Stimulated activated naive CD8-positive, alpha-beta T cell treated with anti-CD3 and anti-CD28 coated beads, Interleukin-15, Interleukin-2, amounts not matched to agents 100 U/mL and 50 U/mL, for 24 hours (primary cell): ENCODE measurements at places on chromosomes 4 and X.

DNA sequence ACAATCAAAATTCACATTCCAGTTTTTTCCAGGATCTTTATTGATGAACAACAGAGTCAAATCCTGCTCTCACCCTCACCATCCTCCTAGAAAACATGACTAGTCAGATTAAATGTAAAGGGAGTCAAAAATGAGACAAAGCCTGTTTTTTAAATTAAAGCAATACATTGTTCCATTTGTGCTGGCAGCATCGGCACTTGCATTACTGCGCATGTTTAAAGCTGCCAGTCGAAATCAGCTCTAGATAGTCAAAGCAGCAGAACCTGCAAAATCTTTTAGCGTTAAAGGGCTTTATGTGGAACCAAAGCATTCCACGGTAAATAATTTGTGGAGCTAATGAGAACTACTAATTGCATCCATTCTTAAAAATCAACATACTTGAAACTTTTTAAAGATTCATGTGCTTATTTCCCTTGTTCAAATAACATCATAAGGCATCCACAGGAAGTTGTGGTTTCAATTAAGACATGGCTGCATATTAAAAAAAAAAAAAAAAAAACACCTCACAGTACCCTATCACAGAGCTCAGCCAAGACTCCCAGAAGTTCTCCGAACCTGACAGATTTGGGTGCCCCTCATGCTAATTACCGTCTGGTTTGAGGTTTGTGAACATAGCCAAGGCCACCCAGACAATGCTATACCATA, 82.2 kb downstream of the SH3KBP1 start:
- DNase-seq, result no peak

DNA sequence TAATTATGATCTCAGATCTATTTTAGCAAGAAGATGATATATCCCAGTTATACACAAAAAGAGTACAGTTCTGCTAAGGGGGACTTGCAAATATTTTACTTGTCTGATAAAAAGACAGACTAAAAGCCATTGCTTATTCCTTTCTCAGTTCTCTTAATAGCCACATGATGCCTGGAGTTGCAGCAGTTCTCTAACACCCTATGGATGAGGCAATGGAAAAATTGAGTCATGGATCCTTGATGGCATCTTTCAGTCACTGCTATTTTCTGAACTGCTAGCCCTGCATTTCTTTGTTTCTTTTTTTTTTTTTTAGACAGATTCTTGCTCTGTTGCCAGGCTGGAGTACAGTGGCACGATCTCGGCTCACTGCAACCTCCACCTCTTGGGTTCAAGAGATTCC, 1956.7 kb downstream of the C4orf33 start:
- DNase-seq, result no peak

GRCh38 chr4:174460684-174461083, 61.6 kb downstream of the HPGD start:
- no peak for DNase-seq

DNA sequence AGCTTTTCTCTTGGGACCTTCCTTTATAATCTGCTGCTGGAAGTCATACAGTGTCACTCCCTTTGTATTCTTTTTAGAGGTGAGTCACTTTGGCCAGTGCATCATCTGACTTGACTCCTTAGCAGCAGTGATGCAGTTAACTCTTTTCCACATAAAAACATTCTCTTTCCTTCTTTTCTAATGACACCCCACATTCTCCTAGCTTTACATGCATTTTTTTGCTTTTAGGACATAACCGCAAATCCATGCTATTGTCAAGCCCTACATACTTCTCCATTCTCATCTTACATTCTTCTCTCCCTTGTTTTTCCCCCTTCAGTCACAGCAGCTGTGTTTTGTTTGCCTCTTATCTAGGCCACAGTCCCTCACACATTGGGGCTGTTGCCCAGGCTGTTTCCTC, 55.1 kb downstream of the ZNF330 start:
- DNase-seq, result no peak

DNA sequence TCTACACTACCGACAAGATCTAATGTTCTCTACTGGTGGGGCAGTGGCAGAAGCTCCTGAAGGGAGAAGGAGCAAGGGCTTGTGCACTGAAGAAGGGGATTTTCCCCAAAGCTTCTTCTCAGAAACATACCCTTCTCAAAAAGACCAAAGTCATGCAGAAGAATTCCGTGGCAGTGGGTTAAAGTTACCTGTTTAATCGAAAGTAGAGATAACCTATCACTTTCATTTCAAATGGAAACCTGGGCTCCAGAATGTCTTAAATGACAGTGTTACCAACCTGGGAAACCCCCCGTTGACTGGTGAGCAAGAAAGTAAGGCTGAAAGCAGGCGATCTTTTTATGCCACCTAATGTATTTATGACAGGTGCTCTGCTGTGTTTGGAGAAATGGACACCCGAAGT, 92.5 kb upstream of the TEX13D start:
- peak; percentile 36 for DNase-seq

- DNase-seq, result no peak
Measured at GRCh38 chr4:158530381-158530780, 8.7 kb downstream of the RXFP1 start.

GRCh38 chr4:76982638-76983584, 33.4 kb downstream of the SEPTIN11 start:
- DNase-seq, result no peak

DNA sequence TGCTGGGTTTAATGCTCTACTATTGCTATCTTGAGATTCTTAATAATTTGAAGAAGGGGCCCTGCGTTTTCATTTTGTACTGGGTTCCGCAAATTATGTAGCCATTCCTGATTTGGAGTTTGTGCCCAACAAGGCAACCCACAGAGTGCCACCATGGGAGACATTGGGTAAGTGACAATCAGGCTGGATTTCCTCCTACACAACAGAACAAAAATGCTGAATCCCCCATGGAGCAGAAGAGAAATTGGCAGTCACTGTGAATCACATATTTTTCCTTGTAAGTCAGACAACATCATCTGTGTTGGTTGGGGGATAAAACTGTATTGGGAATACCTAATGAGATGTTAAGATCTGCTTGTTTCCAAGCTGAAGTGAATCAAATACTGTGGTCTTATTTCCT, 80.9 kb downstream of the CNGA2 start:
- DNase-seq, result no peak

DNA sequence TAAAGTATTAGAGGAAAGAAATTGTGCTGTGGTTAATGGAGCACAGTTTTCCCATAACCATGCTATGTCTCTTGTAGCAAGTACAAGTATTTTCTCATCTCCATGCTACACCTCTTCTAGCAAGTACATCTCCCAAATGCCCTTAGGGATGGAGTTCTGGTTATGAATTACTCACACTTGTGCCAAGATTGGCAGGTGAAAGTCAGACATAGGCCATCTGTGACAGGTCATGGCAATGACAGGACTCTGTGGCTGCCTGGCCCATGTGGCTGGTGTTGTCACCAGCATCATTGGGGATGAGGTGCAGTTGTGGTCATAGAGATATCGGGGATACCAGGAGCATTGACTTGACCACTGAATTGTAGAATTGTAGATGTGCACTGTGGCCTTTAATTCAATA, 310.2 kb downstream of the FAT4 start:
- no peak for DNase-seq

- no peak for DNase-seq
Measured at GRCh38 chrX:152913910-152914309, 16.0 kb downstream of the ZNF185 start.

DNA sequence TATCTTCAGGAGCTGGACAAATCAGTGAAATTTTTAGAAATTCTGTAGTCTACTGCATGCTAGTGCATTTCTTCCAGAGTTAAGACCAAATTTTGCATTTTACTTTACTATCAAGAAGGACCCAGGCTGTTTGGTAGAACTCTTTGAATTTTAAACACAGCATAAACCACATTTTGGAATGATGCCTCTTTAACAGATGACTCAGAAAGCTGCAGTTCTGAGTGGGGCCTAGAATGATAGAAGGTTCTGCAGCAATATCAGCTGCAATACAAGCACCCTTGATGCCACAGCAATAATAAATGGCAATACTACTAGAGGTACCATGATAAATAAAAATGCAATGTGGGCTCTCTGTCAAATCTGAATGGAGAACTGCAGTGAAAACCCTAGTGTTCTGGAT, 198.7 kb downstream of the TMA16 start:
- DNase-seq, result no peak

- no peak for DNase-seq
Measured at GRCh38 chr4:81003597-81004111, 26.9 kb upstream of the BMP3 start.

- no peak for DNase-seq
Measured at GRCh38 chrX:21813612-21814368, 25.6 kb upstream of the MBTPS2 start.

DNA sequence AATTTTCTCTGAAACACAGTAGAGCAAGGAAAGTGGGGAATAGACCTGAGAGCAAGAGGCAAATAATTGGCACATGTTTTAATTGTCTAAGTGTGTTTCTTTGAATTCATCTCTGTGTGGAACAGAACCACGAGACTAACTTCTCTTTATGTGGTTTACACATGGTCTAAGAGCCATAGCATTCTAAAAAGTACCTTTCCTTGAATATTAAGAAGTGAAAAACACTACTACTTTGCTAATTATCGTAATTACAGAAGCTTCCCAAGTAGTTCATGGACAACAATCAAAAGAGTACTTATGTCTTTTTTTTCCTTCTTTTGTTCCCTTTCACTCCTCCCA, 2.9 kb upstream of the CYBB start:
- DNase-seq, result no peak

DNA sequence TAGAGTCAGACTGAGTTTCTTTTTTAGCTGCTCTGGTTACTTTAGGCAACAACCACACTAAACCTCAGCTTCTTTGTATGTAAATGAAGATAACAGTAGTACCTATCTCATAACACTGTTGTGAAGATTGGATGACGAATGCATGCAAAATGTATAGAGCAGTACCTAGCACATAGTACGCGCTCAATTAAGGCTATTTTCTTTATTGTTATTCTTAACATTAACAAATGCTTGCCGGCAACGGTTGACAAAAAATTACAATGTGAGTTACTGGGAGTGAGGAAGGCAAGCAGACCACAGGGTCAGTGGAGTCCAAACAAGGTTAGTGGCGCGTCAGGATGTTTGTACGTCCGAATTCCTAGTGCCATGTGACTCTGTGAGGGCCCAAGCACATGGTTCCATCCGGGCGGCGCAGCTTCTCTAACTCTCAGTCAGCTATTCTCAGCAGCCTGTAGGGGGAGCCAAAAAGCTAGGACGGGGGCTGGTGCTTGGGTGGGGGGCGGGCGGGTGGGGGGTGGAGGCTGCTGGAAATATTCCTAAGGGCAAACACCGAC, 821 bp upstream of the NALF2 start:
- DNase-seq, result no peak

- no peak for DNase-seq
Measured at GRCh38 chrX:13180807-13181206, 136.4 kb upstream of the FAM9C start.

DNA sequence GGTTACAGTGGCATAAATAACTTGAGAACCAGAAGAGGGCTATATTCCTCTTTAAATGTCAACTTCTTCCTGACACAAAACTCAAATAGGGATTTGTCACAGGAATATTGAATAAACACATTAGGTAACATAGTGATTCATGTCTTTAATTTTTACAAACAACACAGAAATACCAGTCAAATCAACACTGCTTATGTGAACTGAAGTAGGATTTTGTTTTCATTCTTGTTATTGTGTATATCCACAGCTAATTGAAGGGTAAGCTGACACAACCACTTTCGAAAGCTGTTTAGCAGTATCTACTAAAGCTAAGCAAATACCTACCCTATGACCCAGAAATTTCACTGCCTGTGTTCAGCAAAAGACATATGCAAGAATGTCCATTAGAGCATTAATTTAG, 120.4 kb upstream of the EOLA2 start:
- no peak for DNase-seq

- DNase-seq, result no peak
Measured at GRCh38 chr4:1411436-1412375, 5.5 kb upstream of the NKX1-1 start.

DNA sequence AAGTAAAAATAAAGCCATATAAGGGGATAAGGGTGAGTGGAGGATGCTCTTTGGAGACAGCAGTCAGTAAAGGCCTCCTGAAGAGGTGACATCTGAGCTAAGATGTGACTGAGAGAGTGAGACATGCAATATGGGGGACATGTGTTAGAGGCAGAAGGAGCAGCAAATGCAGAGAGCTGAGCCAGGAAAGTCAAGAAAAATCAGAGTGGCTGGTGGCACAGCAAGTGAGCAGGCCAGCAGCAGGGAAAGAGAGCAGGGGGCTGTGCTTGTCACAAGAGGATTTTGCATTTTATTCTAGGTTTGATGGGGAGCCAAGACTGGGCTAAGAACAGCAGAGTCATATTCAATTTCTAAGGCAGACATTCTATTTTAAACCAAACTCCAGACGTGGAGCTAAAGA, 394.5 kb downstream of the KCNIP4 start:
- DNase-seq, result no peak

DNA sequence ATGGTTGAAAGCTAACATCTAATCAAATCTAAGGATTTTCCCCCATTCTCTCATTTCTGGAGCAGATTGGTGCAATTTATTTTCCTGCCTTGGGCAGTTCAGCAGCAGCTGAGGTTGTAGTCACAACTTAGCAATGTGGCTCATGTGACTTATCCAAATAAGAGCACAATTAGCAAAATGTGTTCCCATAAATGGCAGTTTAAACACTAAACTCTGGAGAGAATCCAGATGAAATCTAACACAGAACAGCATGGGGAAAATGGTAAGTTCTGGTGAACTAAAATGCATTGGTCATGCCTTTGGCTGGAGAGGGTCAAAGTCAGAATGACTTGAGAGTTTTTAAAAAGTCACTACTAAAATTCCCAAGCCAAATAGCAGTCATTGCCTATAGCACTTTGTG, 422.6 kb upstream of the DIPK2B start:
- no peak for DNase-seq

GRCh38 chr4:124322234-124323065, 390.1 kb downstream of the ANKRD50 start:
- no peak for DNase-seq

DNA sequence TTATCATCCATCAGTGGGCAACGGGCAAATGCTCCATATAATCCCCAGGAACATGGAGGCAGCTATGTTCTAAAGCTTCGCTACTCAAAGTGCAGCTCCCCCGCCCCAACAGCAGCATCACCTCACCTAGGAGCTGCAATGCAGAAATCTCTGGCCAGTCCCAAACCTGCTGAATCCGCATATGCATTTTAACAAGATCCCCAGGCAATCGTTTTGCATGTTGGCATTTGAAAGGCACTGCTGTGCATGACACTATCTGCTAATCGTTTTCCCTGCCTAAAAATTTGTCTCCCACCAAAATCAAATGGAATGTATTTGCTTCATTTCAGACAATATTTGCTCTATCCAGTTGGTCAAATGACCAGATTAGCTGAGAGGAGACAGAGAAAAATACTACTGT, 15.2 kb downstream of the ADGRG2 start:
- no peak for DNase-seq

GRCh38 chr4:105990933-105991332, 95.7 kb downstream of the NPNT start:
- DNase-seq, result no peak

DNA sequence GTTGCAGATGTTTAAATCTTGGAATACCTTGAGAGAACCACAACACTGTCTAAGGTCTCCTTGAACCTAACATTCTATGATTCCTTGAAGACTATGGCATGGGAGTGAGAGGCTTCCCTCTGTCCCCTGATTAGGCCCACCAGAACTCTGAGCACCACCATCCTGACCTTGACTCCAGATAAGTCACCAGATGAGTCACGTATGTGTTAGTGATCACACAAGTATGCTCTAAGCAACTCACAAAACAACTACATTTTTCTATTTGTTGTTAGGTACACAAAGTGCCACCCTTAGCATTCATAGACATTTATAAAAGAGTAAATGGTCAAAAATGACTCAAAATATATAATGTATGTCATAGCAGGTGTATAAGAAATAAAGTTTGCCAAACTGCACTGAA, 252.9 kb upstream of the CXXC4 start:
- DNase-seq, result no peak
